ENCODE measurements at places on chromosomes 11 and 22.

DNA sequence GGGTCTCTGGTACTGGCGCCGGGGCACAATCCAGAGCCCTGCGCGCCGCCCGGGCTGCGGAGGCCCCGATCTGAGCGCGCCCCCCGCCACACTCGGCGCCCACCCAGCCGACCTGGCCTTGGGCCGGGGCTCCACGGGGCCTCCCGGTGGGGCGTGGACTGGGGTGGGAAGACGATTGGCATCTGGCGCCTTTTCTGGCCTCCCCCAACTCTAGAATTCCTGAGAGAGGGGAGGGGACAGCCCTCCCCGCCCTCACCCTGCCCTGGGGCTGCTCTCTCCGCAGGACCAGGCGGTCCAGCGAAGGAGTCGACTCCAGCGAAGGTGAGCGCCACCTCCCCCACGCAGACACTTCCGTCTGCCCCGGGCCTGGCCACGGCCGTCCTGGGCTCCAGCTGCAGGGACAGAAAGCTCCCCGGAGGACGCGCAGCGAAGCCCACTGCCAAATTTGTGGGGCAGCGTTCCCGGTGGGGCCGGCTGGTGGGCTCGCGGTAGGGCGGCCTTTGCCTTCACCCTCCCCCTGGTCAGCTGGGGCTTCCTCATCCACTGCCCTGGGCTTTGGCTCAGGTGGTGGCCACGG, 593 bp downstream of the SSH3 start:
- no peak for DNase-seq

- DNase-seq, result no peak
Measured at GRCh38 chr11:134654161-134654915, 242.3 kb upstream of the B3GAT1 start.

DNA sequence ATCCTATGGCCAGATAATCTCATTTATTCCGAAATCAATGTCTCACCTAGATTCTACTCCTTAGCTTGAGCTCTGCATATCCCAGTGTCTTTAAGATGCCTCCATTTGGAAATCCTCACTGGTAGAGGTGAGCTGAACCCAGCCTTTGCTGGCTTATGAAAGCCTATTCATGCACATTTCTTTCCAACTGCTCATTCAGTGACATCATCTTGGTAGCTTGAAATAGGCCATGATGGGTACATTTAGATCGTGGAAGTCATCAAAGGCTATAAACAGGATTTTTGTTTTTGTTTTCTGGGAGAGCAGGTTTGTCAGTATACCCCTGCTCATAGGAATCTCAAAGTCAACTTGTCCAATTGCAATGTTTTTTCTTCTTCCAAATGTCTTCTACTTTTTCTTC, 6.0 kb downstream of the NXPE1 start:
- DNase-seq, result no peak

GRCh38 chr11:12259956-12260355, 117.4 kb upstream of the PARVA start:
- no peak for DNase-seq

DNA sequence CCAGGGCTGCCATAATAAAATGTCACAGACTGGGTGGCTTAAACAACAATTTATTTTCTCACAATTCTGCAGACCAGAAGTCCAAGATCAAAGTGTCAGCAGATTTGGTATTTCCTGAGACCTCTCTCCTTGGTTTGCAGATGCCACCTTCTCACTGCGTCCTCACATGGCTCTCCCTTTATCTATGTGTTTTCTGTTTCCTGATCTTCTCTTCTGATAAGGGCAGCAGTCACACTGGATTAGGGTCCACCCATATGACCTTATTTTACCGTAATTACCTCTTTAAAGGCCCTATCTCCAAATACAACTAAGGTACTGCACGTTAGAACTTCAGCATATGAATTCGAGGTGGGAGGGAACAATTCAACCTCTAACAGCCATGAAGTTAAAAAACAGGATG, 238.9 kb upstream of the API5 start:
- no peak for DNase-seq

GRCh38 chr11:47532597-47533213, 20.2 kb downstream of the CELF1 start:
- DNase-seq, result no peak

DNA sequence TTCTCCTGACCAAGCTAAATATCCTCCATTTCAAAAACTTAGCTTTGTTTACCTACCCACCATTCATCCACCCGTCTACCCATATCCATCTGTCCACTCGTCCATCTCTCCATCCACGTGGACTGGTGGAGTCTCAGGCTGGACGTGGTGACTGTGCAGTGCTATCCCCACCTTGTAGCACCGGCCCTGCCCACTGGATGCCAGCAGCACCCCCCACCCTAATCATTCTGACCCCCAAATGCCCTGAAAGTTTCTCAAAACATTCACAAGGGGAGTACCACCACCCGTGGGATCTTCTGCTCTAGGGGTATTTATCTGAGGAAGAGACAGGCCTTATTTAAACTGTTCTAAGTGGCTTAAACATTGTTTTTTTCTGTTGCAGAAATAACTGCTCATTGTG, 206.4 kb downstream of the TBC1D22A start:
- no peak for DNase-seq

DNA sequence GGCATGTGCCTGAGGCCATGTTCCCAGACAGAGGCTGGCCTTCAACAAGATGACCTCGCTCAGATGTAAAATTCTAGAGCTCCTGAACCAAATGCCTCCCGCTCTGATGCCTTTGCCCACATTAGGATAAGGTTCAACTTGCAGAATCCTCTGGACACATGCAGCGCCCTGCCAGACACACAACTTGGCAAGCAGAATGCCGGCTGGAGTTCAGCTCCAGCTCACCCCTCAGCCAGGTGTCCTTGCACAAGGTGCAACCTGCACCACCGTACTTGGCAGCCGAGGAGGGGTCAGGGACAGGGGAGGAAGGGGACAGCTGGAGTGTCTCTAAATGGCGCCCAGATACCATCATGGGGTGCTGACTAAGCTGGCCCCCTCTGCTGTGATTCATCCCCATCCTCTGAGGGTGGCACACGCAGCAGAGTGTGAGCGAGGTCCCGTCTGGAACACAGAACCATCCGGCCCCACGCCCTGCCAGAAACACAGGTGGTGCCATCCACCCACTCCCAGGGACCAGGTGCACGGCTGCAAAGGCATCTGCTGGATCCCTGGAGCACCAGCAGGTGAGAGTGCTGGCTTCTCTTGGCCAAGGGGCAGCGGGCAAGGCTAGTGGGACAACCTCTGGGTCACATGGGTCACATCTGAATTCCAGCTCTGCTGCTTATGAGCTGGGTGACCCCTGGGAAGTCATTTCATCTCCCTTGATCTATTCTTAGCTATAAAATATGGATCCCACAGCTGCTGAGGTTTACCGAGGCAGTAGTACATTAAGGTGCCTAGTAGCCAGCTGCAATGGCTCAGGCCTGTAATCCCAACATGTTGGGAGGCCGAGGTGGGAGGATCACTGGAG, 12.8 kb downstream of the ZMAT5 start:
- DNase-seq, result no peak

- no peak for DNase-seq
Measured at GRCh38 chr11:107446822-107447431, 10.7 kb downstream of the CWF19L2 start.

DNA sequence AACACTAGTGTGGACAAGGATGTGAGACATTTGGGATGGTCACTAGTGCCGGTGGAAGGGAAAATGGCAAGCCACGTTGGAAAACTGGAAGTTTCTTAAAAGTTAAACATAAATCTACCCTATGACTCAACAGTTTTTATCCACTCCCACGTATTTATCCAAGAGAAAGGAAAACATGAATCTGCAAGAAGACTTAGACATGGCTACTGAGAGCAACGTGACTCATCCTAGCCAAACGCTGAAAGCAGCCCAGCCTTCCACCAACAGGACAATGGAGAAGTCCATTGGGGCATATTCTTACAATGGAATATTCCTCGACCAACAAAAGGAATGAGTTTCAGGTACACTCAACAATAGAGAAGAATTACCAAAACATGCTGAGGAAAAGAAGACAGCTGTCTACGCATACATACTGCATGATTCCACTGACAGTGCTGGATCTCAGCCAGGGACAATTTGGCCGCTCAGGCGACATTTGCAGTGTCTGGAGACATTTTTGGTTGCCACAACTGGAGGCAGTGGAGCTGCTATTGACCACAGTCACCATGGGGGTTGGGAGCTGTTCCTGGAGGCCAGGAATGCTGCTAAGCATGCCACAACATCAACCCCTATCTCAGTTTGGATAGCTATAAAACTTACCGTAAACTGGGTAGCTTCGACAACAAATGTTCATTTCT, 21.2 kb downstream of the SYT13 start:
- DNase-seq, result peak; percentile 70

DNA sequence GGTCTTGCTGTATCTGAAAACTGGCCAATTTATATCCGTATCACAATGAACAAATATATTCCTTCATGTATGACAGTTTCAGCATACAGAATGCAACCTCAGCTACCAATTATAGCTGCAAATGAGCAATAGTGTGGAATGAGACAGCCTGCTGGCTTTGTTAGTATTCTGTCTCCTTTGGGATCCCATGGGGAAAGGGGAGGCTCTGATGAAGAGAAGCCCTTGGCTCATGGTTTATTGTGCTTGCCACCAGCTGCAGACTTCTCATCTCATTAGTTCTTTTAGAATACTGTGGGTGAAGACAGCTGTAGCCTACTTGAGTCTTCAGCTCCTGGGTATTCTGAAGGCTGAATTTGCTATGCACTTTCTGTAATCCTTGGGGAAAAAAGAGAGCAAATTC, 42.4 kb downstream of the PITPNB start:
- no peak for DNase-seq

DNA sequence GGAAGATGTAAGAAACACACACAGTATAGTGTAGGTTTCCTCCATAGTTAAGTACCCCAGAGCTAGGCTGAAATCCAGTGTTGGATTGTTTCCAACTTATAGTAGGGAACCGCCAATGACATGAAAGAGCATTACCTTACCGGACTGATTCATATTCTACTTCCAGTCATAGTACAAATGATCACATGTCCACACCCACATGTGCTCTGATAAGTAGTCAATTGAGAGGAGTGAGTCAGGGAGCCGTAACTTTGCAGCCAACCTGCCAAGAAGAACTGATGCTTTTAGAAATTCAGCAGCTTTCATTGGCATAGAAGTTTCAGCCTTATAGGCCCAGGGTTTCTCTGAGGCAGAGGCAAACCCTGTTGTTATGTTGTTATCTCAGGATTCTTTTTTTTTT, 240.6 kb downstream of the ETS1 start:
- peak; percentile 47 for DNase-seq

All from non-pigmented ciliary epithelial cell (primary cell).